Stimulated activated CD8-positive, alpha-beta memory T cell treated with anti-CD3 and anti-CD28 coated beads, Interleukin-4, amount 100 ng/mL, for 1 hour (primary cell): ENCODE measurements at places on chromosomes 13 and 19.

DNA sequence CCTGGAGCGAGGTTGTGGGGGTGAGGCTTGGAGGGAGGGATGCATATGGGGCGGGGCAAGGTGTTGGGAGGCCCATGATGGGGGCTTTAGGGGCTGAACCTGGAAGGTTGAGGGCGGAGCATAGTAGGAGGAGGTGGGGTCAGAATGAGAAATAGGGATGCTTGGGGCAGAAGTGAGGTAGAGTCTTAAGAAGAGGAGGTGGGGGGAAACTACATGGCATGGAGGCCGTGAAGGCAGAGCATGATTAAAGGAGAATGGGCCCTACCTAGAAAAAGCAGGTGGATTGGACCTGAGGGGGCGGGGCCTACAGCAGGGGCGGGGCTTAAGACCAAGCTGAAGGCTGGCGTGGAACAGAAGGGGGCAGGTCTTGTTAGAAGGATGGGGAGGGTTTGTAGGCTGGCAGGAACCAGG is 799 bp downstream of the NR1H2 start:
- DNase-seq: no peak

- DNase-seq: peak; percentile 78
Measured at GRCh38 chr19:35066691-35067563, 25.4 kb downstream of the HPN start.

DNA sequence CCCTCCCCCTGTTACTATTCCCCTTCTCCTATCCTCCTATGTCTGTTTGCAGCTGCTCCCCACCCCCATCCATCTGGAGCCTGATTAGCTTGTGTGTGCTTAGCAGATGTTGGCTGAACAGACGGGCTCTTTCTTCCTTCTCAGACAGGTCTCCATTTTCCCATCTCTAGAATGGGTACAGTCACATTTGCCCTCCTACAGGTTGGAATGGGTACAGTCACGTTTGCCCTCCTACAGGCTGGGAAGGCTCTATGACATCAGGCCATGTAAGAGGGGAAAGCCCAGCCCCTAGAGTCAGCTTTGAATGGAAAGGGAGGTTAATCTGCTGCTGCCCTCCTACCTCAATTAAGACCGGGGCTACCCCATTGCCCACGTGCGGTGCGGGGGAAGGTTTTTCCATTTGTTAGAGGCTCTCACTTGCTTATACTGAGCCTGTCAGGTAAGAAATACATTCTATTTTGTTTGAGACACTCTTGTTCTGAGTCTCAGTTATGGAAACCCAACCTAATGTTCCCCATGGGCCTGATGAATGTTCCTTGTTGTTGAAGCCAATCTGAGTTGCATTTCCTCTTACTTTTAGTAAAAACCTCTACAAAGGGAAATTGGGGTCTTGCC is 2.2 kb upstream of the CLEC17A start:
- DNase-seq: no peak

GRCh38 chr13:32501064-32501463 is 37.5 kb downstream of the N4BP2L2 start:
- DNase-seq: no peak

DNA sequence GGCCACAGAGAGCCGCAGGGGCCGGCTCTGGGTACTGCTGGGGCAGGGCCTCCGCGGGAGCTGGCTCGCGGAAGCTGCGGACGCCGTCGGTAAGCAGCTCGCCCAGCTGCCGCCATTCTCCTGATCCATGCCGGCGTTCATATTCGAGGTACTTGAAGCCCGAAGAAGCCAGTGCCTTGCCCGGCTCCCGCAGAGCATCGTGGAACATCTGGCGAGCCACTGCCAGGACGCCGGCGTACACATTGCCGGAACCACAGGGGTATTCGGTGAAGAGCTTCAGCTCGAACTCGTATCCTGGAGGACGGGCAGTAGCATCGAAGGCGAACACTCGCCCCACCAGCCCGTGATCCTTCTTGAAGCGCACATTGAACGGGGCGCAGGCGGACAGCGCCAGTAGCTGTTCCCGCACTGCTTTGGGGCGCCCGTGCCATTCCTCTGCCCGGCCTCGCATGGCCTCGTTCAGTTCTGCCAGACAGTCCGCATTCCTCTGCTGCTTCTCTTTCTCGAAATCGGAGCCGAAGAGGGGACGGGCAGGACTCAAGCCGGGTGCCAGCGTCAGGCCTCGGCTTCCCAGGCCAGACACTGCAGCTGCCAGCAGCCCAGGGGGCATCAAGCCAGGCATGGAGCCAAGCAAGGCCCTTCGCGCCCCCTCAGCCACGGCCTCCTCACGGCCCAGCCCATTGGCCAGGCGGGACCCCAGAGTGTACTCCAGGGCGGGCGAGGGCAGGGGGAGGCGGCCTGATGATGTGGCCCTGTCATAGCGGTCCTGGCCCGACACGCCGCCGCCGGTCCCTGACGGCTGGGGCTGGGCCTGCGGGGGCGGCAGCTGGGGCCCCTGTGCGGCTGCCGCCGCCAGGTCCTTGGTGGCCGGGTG is 1.0 kb downstream of the IRF2BP1 start:
- DNase-seq: no peak

- DNase-seq: no peak
Measured at GRCh38 chr13:110576070-110576394, 14.5 kb upstream of the RAB20 start.

GRCh38 chr19:8811315-8812172 is 20.6 kb downstream of the ZNF558 start:
- no peak for DNase-seq
